ENCODE measurements at places on chromosomes 3 and 15. TPM values are rescaled to one million over a fixed set of nuclear protein-coding genes. Genes with fewer than 3 reads are reported as not detected.

Gene CPNE9
- total RNA-seq = not detected

Gene FAM174B
- 1.4 TPM for total RNA-seq

Gene FILIP1L
- total RNA-seq = 18.5 TPM

Gene GALNT15
- 4.6 TPM for total RNA-seq

GRCh38 chr3:98551754-98552153, 20.0 kb downstream of the GPR15 start:
- H3K36me3 ChIP-seq = no peaks in the 10 kb centered on the region
- no peak overlapping the region for H3K4me3 ChIP-seq
- H3K27me3 ChIP-seq = no peaks in the 10 kb centered on the region
- H3K4me1 ChIP-seq = no peaks in the 10 kb centered on the region
- no peak for DNase-seq

DNA sequence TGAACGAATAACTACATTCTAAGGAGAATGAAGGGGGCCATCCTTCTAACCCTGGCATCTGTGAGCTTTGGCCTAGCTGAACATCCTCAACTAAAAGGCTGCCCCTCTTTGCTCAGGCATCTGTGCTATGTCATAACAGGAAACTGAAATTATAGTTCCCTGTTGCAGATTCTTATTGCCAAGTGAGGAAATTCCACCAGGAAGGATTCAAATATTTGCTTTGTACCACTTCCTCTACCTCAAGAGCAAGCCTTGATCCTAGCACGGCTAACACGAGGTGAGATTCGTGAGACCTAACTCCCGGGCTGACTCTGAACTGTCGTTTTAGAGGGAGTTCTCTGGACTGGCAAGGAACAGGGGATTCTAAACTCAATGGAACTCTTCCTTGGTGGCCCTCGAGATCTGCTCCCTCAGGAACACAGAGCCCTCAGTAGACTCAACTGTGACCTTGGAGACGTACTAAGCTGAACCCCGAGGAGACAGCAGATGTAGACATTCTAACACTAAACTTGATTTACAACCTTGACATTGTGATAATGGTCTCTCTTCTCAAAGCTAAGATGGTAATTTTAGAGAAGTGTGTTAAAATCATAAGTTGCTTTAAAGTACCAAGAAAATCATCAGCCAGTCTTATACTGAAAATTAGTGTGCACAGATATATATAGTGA, 4.2 kb downstream of the SPG21 start:
- peak overlapping the region; percentile 77 for H3K27ac ChIP-seq
- H3K4me1 ChIP-seq = peaks cover 12% of the 10 kb centered on the region
- no peaks in the 10 kb centered on the region for H3K27me3 ChIP-seq
- no peaks in the 10 kb centered on the region for H3K36me3 ChIP-seq

- DNase-seq = no peak
- H3K27me3 ChIP-seq = no peaks in the 10 kb centered on the region
- H3K4me3 ChIP-seq = no peak overlapping the region
- H3K27ac ChIP-seq = no peak overlapping the region
Observed at GRCh38 chr3:195613468-195614069, 29.8 kb upstream of the APOD start.

DNA sequence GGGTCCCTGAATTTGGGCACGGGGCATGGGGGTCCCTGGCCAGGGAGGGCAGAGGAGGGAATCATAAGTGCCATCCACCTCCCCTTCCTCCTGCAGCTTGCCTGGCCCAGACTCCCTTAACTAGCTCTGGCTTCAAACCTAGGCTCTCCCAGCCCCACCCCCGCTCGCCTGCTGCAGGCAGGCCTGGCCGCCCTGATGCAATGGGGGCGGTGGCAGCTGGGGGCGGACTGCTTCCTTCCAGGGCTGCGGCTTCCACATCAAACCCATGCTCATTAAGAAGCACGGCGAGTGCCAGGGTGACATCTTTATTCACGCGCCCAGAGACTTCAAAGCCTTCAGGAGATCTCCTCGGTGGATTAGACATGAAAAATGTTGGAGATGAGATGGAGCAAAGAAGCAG, 123.1 kb downstream of the TPRA1 start:
- H3K4me3 ChIP-seq = no peak overlapping the region
- H3K36me3 ChIP-seq = no peaks in the 10 kb centered on the region
- no peak overlapping the region for H3K27ac ChIP-seq
- no peak for DNase-seq
- H3K4me1 ChIP-seq = no peaks in the 10 kb centered on the region

- H3K27me3 ChIP-seq = no peaks in the 10 kb centered on the region
- no peaks in the 10 kb centered on the region for H3K4me1 ChIP-seq
- no peak overlapping the region for H3K4me3 ChIP-seq
Observed at GRCh38 chr3:28777806-28778475, 429.3 kb upstream of the AZI2 start.

DNA sequence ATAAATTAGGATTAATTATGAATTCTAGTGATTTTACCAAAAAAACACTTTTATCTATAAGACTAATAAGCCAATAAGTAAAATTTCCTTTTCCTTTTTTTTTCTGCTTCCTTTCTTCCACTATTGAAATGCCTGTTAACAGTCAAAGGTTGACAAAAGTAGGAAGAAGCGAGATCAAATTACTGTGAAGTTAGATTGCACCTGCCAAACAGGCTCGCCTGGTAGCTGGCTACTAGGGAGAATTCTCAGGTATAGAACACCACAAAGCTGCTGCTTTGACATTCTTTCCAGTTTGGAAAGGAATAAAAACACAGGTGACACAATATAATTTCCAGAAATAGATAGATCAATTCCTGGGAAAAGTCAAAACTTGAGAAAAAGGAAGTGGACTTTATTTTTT, 749.0 kb downstream of the NSUN3 start:
- no peaks in the 10 kb centered on the region for H3K36me3 ChIP-seq
- no peaks in the 10 kb centered on the region for H3K27me3 ChIP-seq
- no peak for DNase-seq
- H3K4me1 ChIP-seq = no peaks in the 10 kb centered on the region
- no peak overlapping the region for H3K4me3 ChIP-seq
- H3K27ac ChIP-seq = no peak overlapping the region

GRCh38 chr3:128352326-128352725, 114.4 kb downstream of the DNAJB8 start:
- H3K4me3 ChIP-seq = no peak overlapping the region
- no peaks in the 10 kb centered on the region for H3K36me3 ChIP-seq
- DNase-seq = no peak
- no peak overlapping the region for H3K27ac ChIP-seq

Measured in esophagus squamous epithelium (tissue), 5 donors.